ENCODE measurements at places on chromosomes 12 and 14.
A peak's percentile ranks its signal among the peaks of the same experiment; 100 is the strongest.

DNA sequence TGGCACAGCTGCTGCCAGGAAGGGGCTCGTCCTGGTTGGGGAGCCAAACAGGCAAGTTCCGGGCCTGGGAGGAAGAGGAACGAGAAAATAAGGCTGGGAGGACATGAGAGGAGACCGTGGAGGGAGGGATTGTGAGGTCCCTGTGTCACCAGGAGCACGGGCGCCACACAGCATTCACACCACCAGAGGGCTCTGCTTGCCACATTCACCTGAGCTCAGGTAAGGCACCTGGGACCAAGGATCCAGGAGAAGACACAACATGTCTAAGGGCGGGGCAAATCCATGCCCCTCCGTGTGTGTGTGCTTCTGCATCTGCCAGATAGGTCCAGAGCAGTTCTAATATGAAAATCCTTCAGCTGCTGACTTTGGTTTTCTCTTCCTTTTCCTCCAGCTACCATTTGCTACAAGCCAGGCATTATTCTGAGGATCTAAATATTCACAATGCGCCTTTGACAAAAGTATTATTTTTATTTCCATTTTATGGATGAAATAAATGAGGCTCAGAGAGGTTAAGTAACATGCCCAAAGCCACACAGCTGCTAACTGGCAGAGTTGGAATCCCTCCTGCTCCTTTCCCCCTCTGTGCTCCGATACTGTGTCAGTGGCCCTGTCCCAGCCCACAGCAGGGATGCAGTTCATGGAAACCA lies 14.6 kb downstream of the RAPGEF3 start:
- no peaks in the 10 kb centered on the region for H3K36me3 ChIP-seq
- no peak for DNase-seq
- H3K27me3 ChIP-seq = no peaks in the 10 kb centered on the region
- no peak overlapping the region for H3K27ac ChIP-seq
- peaks cover 55% of the 10 kb centered on the region for H3K4me1 ChIP-seq
- H3K4me3 ChIP-seq = no peak overlapping the region

- H3K27ac ChIP-seq = no peak overlapping the region
- no peaks in the 10 kb centered on the region for H3K4me1 ChIP-seq
- H3K36me3 ChIP-seq = no peaks in the 10 kb centered on the region
- H3K4me3 ChIP-seq = no peak overlapping the region
- no peak for DNase-seq
- no peaks in the 10 kb centered on the region for H3K27me3 ChIP-seq
These were observed 639.9 kb downstream of the DIO2 start for GRCh38 chr14:79571366-79571765.

DNA sequence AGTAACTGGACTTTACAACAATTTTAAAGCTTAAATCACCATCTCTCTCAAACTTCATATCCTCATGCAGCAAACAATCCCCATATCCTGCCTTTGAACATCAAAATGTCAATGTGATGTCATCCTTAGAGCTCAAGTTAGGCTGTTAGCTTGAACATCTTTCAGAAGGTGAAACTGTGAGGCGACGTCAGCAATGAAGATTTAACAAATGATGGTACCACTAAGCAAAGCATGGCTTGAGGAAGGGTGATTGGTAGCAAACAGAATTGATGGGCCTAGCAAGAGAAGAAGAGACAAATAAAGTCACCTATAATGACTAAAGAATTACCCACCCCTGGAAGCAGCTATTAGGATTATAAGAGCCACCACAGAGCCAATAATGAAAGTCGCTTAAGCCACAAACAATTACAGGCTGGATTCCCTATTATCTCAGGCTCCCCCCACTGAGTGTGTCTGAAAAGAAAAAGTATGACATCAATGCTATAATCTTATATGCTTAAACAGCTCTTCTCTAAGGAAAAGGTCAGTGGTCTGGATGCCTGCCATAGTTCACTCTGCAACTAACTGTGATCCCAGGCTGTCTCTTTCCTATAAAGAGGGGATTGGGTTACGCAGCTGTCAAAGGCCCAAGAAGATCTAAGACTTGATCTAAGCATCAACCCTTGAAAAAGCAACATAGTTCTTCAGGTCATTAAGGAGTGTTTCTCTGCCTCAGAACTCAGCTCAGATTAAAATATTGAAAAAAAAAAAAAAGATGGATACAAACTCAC lies 18.1 kb downstream of the EGLN3 start:
- no peaks in the 10 kb centered on the region for H3K27me3 ChIP-seq
- H3K4me1 ChIP-seq = no peaks in the 10 kb centered on the region
- DNase-seq = no peak
- H3K27ac ChIP-seq = no peak overlapping the region
- H3K36me3 ChIP-seq = no peaks in the 10 kb centered on the region

DNA sequence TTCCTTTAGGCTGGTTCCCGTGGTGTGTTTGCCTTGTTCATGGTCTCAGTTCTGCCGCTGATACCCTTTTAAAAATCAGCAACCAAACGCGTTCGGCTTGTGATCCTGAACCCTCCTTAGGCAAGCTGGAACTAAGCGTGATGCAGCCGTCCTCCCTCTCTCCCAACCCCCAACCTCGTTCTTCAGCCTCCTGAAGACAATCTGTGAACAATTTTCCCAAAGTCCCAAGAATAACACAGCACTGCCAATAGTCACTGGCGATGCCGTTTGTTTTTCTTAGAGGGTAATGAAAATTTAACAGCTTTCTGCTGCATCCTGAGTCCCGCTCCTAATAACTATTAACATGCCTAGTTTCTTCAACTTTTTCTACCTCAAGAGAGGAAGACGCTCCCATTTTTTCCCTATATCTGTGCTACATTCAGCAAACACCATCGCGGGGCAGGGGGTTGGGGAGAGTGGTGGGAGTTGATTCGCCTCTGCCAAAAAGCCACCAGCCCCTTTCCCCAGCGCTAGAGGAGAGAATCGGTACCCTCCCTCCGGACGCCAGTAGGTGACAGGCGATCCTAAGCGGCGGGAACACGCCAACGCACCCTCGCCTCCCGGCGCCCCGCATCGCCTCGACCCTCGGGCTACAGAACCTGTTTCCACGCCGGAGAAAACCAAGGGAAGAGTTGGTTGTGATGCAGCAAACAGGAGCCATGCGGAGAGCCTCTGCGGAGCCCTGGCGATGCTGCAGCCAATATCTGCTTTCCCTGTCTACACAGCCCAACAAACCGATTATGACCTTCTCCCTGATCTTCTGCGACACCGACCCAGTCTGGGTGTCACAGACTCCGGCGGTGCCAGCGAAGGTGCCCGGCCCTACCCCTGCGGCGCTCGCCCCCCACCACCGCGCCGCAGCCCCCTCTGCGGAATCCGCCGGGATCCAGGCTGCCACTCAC lies 752 bp downstream of the PRICKLE1 start:
- peaks cover 47% of the 10 kb centered on the region for H3K4me1 ChIP-seq
- peak; percentile 79 for DNase-seq
- H3K36me3 ChIP-seq = no peaks in the 10 kb centered on the region
- peak overlapping the region; percentile 68 for H3K4me3 ChIP-seq
- peak overlapping the region; percentile 82 for H3K27ac ChIP-seq
- no peaks in the 10 kb centered on the region for H3K27me3 ChIP-seq

- peaks cover 57% of the 10 kb centered on the region for H3K36me3 ChIP-seq
- no peaks in the 10 kb centered on the region for H3K27me3 ChIP-seq
- no peak overlapping the region for H3K4me3 ChIP-seq
- peak overlapping the region; percentile 57 for H3K27ac ChIP-seq
- peak; percentile 87 for DNase-seq
These were observed 16.6 kb downstream of the XRCC3 start for GRCh38 chr14:103698380-103699260.

All from spleen (tissue), 13 donors.